Foreskin fibroblast (primary cell): ENCODE measurements at places on chromosomes 2 and 18.

DNA sequence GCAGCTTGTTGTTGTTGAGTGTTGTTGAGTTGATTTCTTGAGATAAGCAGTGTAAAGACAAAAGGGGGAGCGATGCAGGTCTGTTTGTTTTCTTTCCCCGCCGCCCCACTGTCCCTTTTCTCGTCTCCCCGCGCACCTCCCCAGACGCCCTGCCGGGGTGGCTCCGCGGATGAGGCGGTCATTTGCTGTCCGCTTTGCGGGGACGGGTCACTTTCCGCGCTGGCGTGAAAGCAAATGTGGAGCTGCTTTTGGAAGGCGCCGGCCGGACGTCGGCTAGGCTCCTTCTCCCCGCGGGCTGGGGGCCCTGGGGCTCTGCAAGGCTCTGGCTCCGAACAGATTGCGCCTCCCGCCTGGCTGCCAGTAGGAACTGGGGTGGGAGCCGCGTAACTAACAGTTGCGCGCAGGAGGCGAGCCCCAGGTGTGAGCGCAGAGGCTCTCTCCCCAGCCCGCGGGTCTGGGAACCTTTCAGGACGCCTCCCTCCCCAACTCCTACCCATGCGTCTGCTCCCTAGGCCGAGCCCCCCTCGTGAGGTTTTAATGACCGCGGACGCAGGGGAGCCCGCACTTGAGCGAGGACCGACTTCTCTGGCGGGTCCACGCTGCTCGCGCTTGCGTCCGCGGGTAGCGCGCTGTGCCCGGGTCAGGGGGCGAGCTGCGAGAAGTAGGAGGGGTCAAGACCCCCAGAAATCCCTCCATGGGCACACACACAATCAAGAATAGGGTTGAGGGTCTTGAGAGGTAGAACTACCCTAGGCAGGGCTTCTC is 146.6 kb downstream of the MEIS1 start:
- DNase-seq, result peak; percentile 65

DNA sequence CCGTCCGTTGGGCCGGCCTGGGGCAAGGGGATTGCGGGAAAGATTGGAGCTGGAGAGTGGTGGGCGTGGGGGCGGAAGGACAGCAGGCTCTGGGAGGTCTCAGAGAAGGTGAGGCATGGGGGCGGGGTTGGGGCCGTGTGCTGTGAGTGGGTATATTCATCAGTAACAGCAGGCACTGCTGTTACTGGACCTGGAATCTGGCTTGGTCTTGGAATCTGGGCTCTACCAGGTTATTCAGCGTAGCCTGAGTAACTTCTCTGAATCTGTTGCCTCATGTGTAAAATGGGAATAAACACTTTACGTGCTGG is 435 bp downstream of the RNF181 start:
- no peak for DNase-seq

GRCh38 chr2:91974401-91975129 is 2896.7 kb upstream of the TEKT4 start:
- no peak for DNase-seq

DNA sequence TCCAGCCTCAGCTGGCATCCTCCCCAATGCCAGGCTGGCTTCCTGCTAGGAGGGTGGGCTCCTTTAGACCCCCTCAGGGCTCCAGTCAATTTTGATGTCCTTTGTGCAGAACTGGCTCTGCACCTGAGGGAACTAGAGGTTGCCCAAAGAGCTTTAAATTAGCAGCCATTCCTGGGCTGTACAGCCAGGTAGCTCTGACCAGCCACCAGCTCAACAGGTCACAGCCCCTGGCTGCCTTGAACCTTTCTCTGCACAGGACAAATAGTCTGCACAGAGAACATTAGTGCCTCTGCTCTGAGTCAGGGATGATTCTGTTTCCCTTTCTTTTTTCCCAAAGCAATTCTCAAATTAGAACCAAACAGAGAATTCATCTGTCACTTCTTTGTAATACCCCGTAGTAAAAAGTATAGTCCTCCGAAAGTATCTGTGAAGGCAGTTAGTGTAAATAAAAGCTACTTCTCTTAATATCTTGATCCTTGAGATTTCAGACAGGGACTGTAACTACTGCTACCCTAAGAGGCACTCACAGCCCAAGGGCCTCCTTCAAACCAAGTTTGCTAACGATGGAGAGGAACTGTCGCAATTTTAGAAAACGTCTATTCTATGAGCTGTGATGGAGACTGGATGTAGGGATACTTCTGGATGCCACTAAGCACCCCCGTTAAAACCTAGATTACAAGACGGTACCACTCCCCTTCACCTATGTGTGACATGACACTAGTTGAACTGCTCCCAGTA is 3.0 kb downstream of the TTC32 start:
- DNase-seq, result no peak

- DNase-seq, result no peak
Measured at GRCh38 chr2:57902578-57902977, 144.0 kb upstream of the VRK2 start.

DNA sequence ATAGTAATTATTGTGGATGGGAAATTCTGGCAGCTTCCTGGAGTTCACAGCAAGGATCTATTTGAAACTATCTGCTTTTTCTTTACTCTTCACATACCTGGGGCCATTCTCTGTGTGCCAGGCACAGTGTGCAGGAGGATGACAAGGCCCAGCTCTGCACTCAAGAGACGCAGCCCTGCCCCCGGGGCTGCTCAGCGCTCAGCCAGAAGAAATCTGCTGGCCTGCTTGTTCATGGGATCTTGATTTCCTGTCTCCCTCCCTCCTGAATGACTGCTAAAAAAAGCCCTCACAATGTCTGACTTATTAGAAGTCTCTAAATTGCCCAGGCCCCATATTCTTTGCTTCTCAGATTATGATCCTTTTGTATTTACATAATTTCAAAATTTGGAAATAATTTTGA is 210.9 kb downstream of the DCDC2C start:
- DNase-seq, result no peak

DNA sequence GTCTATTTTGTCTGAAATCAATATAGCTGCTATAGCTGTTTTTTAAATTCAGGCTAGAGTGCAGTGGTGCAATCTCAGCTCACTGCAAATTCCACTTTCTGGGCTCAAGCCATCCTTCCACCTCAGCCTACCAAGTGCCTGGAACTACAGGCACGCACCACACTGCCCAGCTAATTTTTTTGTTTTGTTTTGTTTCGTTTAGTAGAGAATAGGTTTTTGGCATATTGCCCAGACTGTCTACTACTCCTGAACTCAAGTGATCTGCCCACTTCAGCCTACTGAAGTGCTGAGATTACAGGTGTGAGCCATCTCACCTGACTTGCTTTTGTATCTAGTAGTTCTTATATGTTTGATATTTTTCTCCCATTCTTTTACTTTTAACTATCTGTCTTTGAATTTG is 259.7 kb downstream of the CDH19 start:
- DNase-seq, result no peak

- DNase-seq, result no peak
Measured at GRCh38 chr2:22683914-22684313, 701.1 kb upstream of the KLHL29 start.

DNA sequence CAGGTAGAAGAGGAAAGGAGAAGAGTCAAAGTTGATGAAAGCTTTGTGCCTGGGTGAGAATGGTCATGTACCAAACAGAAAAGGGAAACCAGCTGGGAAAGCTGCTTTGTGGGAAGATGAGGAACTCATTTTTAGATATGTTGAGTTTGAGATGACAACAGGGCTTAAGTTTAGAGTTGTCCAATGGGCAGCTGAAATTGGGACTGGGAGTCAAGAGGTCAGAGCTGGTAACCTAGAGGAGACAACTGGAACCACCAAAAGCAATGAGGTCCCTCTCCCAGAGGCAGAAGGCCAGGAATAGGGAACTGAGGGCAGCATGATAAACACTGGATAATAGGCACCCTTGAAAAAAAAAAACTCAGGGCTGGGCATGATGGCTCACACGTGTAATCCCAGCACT is 48.8 kb downstream of the SLC4A1AP start:
- no peak for DNase-seq

DNA sequence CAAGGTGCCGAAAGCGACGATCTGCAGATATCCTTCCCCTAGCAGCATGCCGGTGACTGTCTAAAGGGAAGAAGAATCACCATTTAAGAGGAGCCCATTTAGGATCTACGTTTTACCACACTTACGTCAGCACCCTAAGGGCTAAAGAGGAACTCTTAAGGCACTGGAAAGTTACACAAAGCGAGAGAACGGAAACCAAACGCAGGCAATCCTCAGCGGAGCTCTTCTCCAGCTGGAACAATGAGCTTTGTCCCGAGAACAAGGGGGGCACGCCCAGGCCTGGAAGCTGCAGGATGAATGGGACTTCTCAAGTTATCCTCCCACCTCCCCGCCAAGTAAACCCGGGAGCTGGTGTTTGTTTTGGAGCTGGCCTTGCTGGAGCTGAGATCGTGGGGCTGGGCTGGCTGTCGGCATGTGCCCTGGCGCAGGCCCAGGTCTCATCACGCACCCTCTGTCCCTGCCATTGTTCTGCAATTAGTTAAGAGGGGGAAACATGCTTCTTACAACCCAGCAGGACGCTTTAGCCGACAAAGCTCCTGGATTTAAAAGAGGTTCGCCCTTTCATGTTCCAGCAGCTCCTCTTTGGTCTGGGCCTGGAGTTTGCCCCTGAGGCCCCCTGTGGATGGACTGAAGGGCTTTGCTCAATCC is 36.4 kb downstream of the PXDN start:
- DNase-seq, result peak; percentile 98

GRCh38 chr2:196413821-196414274 is 225.7 kb upstream of the CCDC150 start:
- DNase-seq, result no peak

GRCh38 chr18:36066686-36067054 is 689 bp downstream of the RPRD1A start:
- no peak for DNase-seq

DNA sequence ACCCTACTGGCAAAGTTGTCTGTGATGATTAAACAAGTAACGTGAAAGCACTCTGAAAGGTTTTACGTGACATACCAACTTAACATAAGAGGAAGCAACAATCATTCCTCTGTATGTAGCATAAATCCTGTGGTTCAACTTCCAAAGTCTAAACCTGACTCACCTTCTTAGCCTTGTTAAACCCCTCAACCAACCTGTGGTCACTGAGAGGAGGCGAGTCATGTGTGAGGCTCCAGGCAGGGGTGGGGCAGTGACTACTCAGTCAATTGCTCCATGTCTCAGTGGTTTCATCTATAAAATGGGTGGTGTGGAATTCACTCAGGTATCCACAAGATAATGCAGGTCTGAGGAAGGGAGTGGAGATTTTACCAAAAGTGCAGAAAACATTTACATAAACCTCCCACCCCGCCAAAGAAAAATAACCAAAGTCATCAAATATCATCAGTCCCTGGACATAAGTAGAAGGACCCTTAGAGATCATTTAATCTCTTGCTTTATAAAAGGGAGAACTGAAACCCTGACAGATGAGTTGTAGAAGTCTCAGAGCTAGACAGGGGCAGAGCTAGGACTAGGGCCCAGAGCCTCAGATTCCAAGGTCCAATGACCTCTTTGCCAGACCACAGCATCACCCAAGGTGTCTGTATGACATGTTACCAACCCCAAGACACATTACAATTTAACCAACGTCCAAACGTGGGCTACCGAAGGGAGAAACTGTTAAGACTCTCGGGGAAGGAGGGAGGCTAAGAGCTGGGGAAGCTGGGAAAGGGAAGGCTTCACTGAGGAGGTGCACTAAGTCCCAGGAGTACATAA is 3.7 kb upstream of the PCBP1 start:
- DNase-seq, result no peak

DNA sequence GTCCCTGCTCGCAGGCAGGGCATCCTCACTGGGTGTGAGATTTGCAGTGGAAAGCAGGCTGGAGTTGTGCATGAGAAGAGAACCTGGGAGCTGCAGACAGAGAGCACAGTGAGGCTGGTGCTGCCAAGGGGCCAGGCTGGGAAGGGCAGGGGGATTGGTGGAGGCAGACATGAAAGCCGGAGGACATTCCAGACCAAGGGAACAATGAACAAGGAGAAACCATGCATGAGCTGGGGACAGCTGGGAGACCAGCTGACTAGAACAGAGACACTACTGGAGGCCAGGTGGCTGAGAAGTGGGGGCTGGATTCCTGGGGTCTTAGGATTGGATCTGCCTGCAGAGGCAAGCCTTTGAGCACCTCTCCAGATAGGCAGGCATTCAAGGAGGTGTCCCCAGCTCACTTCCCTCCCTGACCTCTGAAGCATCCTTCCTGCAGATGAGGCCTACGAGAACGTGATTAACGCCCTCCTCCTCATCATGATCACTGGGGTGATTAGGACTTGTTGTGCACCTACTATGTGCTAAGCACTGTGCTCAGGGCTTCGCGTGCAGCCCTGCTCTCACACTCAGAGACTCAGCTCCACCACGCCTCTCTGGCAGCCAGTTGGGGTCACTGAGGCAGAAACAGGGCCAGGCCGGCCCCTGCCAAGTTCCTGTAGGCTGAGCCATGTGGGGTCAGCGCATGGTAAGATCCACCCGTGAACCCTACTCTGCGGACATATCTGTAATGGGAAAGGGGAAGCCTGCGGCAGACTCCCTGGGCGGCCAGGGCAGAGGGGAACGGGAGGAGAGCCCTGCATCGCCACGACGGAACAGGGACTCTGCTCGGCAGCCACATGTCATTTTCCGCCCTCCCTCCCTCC is 74.8 kb upstream of the SLC66A3 start:
- DNase-seq, result no peak

GRCh38 chr2:219387306-219388120 is at the start of gene DNPEP:
Gene DNPEP, minus strand, starts transcription at chr2:219387912. Its CDS starts 118 bp downstream, at chr2:219387794.
- peak; percentile 90 for DNase-seq

DNA sequence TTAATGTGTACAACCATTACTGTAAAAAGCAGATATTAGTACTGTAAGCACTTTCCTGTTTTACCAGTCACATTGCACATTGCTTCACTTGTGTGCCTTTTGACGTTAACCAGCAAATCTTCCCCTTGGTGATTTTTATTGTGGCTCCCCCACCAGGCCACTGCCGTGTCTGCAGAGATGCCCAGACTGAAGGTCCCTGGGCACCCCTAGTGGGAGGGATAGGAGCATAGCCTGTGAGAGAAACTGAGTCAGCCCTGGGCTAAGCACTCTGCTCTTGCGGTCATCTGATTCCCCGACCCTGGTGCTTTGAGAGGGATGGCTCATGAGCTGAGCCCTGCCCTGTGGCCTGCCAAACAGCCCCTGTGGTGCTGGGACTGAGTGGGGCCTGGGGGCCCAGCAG is 73.4 kb downstream of the INPP4A start:
- no peak for DNase-seq

GRCh38 chr2:95009412-95009811 is 16.1 kb upstream of the MAL start:
- no peak for DNase-seq

- no peak for DNase-seq
Measured at GRCh38 chr2:175937216-175937615, 64.9 kb downstream of the LNPK start.

GRCh38 chr2:150909613-150910012 is 352.1 kb downstream of the RBM43 start:
- no peak for DNase-seq

DNA sequence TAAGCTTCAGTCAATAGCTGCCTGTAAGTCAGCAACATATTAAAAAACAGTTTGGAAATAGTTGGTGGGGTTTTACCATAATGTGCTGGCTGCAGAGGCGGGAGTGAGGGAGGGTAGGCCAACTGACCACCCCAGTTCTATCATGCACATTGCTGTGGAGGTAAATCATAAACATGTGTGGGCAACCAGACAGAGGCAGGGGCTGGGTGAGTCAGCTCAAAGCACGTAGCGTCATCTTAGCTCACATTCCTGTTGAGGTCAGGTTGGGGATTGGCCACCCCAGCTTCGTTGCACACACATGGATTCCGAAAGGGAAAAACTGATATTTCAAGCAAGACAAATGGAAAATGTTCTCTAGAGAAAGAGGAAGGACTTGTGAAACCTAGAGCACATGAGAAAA is 19.5 kb downstream of the GPR45 start:
- DNase-seq, result peak; percentile 94

GRCh38 chr2:86047575-86048382 is 57.9 kb downstream of the POLR1A start:
- no peak for DNase-seq

GRCh38 chr18:51120809-51121596 is 76.5 kb downstream of the MEX3C start:
- no peak for DNase-seq
